ENCODE measurements at places on chromosomes 4 and X.

DNA sequence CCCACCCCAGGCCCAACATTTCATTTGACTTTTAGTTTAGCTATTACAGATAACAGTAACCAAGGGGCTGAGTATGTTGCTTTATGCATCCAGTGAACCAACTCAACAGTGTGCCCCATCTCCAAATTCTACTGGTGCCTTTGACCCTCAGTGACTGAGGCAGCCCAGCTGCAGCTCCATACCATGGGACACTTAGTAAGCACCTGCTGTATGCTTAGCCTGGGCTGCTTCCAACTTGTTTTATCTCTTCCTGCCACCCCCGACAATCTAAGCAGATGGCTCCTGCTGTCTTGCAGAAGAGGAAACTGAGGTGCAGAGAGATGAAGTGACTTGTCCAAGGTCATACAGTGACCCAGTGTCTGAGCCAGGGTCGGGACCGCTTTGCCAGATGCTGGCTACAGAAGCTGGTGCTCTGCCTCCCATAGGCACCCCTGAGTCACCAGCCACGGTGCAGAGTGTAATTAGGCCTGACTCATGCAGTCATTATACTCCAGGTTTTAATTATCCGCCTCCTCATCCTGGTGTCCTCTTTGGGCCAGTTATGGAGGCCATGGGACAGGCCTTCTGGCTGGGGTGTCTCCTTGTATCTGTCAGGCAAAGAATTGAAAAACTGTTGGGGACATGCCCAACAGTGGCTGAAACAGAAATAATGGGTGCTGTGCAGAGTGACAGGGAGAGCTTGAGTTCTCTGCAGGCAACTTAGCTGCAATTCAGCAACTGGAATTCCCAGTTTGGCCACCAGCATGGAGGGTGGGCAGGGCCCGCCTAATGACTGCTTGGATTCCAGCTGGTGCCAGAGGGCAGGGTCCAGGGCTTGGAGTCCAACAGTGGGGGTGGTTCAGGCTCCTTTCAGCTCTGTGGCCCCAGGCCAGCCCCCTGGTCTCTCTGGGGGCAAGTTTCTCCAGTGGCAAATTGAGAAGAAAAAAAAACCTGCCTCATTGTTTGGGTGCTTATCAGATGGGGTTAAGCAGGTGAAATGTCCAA, 8.2 kb upstream of the GPR78 start:
- no peak for DNase-seq

DNA sequence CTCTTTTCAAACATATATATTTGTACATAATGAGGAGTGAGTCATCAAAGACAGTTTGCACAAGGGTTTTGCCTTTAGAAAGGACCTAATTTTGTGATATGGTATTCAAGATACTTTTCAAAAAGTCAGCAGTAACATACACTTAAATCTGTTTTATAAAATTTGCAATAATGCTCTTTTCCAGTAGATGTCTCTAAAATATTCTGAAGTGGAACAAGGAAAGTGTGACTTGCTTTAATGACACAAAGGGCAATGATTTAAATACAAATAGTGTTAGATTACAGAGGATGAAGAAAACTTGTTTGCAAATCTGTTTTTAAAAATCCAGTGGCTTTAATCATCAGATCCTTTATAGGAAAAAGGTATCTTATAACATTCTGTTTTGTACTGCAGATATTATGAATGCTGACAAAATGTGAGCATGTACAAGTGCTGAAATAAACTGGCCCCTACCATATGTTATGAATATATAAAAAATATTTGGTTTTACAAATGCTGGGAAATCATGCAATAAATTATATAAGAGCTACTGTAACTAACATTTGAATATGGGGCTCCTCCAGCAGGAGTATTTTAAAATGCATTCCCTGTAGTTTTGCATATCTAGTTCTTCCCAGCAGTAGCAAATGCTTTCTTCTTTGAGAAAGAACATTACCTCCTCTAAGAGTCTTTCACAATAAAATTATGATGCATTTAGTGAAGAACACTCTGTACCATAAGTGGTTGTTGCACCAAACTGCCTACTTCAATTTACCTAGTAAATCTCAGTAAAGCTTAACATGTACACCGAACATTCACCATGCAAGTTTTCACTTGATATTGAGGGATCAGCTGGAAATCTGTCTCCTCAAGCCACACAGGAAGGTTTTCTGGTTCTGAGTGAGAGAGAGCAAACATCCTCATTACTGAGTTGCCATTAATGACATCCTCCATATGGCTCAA, 20.2 kb downstream of the MMRN1 start:
- DNase-seq, result no peak

GRCh38 chrX:39721566-39722279, 376.0 kb downstream of the BCOR start:
- no peak for DNase-seq

- no peak for DNase-seq
Measured at GRCh38 chr4:140053185-140053584, 100.8 kb downstream of the MAML3 start.

DNA sequence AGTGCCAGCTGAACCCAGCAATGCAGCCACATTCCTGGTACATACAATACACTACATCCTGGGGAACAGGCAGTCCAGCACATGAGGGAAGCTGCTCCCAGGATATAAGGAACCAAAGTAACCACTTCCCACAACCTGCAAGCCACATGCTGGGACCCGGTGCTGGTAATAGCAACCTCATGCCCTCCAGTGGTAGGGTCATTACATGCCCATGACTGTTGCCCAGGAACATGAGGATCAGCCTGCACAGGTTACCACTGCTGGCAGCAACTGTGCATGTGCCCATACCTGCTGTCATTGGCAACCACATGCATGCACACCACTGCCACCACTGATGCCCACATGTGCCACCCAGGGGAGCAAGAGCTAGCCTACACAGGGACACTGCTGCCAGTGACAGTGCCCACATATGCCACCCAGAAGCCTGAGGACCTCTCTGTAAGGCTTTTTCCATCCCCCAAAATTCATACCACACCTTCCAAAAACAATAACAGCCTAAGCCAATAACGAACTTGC, 1982.5 kb downstream of the ARAP2 start:
- DNase-seq, result no peak

DNA sequence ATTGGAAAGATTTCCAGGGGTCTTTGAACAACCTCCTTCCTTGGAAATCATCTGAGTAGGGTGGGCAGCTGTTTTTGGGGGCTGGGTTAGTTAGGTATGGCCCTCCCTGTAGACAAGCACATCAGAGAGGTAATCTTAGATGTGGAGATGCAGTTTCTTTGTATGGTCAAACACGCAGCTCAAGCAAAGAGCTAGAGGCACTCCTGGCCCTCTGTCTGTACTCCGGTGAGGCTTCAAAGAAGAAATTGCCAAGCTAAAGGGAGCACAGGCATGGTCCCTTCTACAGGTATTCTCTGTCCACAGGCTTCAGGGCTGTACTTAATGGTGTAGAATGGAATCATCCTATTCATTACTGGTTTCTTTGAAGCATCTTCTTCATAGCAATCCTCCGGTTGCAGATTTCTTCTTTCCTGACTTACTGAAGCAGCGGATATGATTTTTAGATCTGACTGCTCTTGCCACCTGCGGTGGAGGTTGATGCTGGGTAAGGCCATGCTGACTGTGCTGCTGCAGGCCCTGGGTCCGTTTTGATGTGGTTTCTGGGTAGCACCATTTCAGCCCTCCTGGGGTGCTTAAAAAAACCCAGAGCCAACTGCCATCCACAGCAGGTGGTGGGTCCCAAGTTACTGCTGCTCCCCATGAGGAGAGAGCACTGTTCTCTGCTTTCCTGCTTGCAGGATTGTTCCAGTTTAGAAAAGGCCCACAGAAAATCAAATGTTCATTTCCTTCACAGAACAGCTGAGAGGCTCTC, 318.9 kb upstream of the GATB start:
- DNase-seq, result no peak

GRCh38 chr4:62130637-62131036, 930.5 kb downstream of the ADGRL3 start:
- no peak for DNase-seq

DNA sequence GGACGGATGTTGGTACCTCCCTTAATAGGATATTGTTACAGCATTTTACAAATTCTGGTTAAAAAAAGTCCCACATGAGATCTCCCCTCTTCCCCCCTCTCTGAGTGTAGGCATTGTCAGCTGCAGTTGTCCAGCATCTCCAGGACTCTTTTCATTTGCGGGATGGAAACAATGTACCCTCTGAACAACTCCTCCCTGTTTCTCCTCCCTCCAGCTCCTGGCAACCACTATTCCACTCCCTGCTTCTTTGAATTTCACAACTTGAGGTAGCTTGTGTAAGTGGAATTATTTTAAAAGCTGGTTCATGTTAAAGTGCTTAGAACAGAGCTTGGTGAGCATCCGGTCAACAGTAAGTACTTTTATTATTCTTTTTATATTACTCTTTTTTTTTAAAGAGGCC, 69.8 kb downstream of the TBL1X start:
- DNase-seq, result no peak

- no peak for DNase-seq
Measured at GRCh38 chr4:55756208-55756607, 63.4 kb upstream of the EXOC1L start.

- DNase-seq, result no peak
Measured at GRCh38 chr4:47690611-47691010, 147.3 kb downstream of the CORIN start.

GRCh38 chrX:153414856-153415510, 3.7 kb downstream of the ZFP92 start:
- DNase-seq, result no peak

DNA sequence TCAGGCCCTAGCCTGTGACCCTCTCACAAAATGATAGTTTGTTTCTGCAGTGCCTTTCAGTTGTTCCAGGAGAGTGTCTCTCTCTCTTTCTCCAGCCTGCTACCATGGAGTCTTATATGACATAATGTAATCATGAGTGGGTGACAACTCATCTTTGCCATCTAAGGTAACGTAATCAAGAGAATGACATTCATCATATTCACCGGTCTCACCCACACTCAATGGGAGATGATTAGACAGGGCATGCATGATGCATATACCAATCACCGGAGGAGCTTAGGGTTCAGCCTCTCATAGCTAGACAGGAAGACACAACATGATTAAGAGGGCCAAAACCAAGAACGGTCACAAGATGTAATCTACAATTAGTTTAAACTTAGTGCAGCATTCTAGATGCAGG, 97.1 kb upstream of the FAM9B start:
- no peak for DNase-seq

GRCh38 chr4:108003982-108004515, 14.4 kb downstream of the HADH start:
- DNase-seq, result no peak

DNA sequence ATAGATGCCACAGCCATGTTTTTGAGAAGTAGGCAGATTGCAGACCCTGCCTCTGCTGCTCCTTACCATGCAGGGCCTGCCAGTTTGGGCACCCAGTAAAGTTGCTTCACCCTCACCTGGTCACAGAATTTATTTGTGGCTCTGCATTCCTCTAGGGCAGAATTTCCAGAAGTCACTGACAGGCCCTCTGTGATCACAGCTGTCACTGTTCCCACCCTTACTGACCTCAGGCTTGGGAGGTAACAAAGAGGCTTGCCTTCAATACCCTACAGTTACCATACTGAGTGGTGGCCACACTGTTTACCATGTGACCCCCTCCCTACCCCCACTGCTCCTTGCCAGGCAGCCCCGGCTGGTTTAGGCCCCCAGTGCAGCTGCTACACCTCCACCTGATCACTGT, 375.1 kb downstream of the SH3BGRL start:
- DNase-seq, result no peak

- DNase-seq, result no peak
Measured at GRCh38 chr4:94880956-94881355, 123.2 kb downstream of the BMPR1B start.

DNA sequence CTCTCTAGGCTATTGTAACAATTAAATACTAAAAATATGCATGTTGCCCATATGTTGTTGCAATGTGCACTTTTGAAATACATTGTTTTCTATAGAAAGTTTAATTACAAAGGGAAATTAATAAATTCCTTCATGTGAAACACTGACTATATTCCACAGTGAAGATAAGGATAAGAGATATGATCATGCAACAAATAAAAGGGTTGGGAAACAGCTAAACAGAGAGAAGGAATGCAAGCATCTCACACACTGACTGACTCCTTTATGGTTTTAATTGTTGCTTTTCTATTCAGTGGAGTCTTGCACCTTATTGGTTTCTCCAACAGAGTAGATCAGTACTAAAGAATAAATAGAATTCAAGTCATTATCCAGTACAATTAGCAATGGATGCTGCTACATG, 37.8 kb downstream of the ELOVL6 start:
- DNase-seq, result no peak

DNA sequence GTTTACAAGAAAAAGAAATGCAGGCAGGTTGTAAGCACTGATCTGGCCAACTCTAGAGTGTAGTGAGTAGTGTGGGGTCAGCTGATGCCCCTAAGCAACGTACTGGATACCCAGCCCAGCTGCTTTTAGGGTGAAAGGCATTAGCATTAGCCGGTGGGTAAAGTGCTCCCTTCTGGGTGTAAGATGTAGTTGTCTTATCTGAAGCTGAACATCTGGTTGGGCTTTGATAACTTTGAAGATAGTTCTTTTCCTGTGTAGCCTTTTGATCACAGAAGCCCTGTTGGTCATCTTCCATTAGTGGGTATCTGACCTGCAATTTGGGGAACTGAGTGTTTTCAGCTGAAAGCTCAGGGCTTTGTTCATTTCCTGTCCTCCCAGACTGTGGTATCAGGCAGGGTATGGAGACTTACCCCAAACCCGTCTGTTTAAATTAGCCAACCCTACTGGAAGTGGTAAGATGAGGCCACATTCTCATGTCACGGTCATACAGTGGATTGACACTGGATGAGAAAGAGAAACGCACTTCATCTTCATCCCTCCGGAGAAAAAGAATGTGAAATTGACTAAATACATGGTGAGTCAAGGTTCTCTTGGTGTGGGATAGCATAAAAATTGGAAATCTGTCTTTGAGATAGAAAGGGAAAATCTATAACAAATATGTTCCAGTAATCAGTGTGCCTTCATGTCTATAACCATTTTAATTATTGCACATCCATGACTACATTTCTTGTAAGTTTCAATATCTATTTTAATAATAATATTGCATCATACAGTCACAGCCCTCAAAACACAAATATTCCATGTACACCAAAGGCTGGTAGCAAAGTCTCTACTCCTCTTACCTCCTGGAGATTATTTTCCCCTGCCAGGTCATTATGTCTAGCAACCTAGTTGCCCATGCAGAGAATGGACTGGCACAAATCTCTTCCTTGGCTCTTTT, 8.7 kb downstream of the RHOH start:
- DNase-seq, result no peak

DNA sequence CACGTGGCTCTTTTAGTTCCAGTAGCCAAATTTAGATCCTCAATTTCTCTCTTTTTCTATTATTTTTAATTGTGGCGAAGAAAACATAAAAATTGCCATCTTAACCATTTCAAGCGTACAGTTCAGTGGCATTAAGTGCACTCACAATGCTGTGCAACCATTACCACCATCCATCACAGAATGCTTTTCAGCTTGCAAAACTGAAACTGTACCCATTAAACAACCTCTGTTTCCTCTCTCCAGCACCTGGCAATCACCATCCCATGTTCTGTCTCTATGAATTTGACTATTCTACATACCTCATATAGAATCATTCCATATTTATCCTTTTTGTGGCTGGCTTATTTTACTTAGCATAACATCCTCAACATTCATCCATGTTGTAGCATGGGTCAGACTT, 74.9 kb downstream of the METTL14 start:
- DNase-seq, result no peak

GRCh38 chr4:37949636-37950426, 10.4 kb upstream of the PTTG2 start:
- no peak for DNase-seq

GRCh38 chr4:20347531-20347930, 95.8 kb downstream of the SLIT2 start:
- no peak for DNase-seq
